Epithelial cell of proximal tubule (primary cell): ENCODE measurements at places on chromosomes 7 and 10. TPM values are rescaled to one million over a fixed set of nuclear protein-coding genes. Genes with fewer than 3 reads are reported as not detected.

DNA sequence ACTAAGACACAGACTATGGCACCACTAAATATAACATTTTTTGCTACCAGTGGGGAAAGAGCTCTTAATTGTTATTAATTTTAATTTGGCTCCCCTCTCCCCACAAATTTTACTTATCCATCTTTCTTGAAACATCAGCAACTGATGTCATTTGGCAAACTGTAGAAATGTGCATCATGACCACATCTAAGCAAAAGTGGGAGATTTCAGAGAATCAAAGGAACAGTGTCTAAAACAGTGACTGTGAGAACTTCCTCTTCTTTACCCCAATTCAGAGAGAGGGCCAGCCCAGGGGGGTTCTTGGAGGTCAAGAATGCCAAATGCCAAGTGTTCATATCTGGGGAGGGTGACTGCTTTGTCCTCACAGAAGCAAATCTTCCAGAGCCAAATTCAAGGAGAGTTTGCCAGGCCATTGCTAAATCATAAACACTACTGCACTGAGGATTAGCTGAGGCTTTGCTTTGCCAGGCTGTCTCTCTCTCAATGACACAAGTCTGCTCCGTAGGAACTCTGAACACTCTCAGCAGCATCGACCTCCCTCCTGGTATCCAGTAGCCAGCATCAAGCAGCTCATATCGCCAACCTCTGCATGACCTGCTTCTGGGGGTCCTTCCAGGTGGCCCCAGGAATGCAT lies 65.6 kb downstream of the ITIH5 start:
- no peak for DNase-seq

- DNase-seq = no peak
Measured at GRCh38 chr7:154767142-154767541, 235.8 kb downstream of the PAXIP1 start.

Gene HOXA13
- total RNA-seq = not detected in 2 replicates

Gene OR6B1
- not detected in 2 replicates for total RNA-seq

DNA sequence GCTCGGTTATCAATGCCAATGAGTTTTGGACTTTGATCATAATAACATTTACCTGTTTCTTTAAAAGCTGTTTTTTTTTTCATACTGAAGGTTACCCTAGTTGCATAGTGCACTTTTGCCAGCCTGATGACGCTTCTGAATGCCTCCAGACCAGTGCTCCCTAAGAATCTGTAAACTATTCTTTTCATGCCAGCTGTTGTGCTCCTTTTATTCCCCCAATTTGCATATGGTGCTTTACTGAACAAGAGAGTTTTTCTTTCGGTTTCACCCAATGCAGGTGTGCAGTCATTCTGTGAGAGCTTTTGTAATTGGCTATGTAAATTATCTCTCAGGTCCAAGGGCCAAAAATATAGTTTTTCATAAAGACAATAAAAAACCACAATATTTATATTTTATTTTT lies 48.1 kb upstream of the GLCCI1 start:
- no peak for DNase-seq

Gene UNCX
- 0.65 and 1.7 TPM in 2 replicates for total RNA-seq

Gene GPC2
- 4.1 and 11.0 TPM in 2 replicates for total RNA-seq

Gene C10orf67
- total RNA-seq = 0.40 and 0.43 TPM in 2 replicates

Gene TBXAS1
- total RNA-seq = 11.1 and 20.0 TPM in 2 replicates

- no peak for DNase-seq
Measured at GRCh38 chr10:94363251-94363565, 469 bp upstream of the NOC3L start.
